Activated CD4-positive, alpha-beta T cell treated with anti-CD3 and anti-CD28 coated beads, Interleukin-2, amount 10 ng/mL, durations not matched to agents 7 days and 5 days (primary cell): ENCODE measurements at places on chromosomes 4 and X.

- DNase-seq, result no peak
Observed at GRCh38 chrX:18676050-18676449, 4.1 kb upstream of the RS1 start.

DNA sequence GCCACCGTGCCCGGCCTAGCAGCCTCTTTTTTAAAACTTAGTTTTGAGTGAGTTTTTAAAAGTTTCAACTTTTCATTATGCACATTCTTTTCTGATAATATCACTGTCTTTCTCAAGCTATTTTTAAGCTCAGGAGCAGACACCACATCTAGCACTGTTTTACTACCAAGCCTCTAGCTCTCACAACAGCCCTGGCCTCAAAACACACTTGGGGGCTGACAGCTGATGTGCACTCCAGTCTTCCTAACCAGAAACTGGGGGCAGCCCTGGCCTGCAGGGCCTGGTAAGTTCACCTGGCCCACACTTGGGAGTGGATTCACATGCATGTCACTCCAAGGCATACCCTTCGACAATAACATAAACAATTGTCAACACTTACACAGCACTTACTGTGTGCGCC is 34.0 kb downstream of the CENPU start:
- DNase-seq, result no peak

DNA sequence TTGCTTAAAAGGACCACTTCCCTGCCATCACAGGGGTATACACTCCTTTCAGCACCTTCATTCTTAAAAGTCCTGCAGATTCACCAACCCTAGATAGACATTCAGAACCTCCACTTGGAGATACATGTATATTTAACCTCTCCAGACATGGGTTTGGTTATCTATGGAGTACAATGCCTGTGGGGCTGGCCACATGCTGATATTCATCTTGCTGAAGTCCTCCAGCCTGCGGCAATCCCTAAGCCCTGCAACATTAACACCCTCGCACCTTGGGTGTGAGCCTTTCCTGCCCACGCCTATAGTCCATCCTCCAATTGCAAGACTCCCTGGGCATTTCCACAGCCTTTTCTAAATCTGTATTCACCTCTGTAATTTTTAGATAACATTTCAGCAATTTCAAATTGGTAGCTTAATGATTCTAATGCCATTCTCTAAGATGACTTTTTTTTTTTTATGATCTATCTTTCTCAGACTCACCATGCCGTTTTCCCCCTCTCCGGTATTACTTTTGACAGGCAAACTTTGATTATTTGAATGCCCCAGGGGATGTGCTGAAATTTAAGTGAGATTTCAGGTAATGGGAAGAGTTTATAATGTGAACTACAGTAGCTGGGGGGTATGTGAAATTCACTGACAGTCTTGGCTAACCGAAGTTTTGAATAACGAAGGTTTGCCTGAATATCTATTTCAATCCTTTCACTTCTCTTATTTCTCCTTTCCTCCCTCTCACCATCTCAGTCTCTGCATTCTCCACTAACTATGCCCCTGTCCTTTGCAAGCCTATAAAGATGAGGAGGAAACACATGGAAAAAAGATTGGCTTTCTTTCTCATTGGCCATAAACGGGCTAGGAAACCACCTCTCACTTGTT is 24.1 kb downstream of the CCDC149 start:
- DNase-seq, result no peak

DNA sequence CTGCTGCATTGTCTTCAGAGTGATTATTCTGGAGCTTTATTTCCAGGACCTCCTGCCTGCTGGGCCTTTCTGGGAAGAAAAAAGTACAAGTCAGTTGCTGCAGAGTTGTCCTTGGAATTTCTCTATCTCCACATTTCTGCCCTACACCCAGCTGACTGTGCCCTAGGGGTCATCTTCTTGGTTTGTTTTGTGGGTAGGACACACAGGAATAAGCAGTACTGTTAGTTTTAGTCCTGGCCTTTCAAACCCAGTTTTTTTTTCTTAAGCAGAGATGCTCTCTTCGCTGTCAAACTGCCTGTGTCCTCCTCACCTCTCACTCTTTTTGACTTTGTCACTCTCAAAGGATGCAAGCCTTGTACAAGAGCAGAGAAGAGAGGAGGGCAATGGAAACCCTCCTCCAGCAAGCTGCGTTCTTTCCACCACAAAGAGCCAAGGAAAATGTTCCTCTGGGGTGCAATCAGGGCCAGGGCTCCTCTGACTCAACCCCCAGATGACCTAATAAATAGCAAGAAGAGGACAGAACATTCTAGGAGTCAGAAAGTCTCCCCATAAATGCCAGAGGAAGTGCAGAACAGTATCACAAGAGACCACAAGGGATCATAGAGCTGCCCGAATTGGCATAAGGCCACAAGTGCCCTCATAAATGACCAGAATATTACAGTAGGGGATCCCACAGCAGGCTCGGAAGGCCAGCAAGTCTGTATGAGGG is 186.2 kb downstream of the RCHY1 start:
- no peak for DNase-seq

GRCh38 chr4:154686838-154687237 is 57.0 kb upstream of the LRAT start:
- no peak for DNase-seq

DNA sequence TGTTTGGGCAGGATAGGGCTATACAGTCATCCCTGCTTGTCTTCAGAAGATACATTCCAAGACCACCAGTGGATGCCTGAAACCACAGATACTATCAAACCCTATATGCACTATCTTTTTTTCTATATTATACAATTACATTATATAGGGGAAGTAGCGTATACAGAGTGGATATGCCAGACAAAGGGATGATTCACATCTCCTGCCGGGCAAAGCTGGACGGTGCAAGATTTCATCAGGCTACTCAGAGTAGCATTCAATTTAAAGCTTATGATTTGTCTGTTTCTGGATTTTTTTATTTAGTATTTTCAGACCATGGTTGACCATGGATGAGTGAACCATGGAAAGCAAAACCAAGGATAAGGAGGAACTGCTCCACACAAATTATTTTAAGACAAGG is 7.0 kb upstream of the AMTN start:
- no peak for DNase-seq

GRCh38 chrX:30280428-30280827 is 28.8 kb downstream of the NR0B1 start:
- no peak for DNase-seq

GRCh38 chr4:183517781-183518180 is 12.9 kb downstream of the ING2 start:
- no peak for DNase-seq

GRCh38 chr4:39942507-39942906 is 35.2 kb downstream of the PDS5A start:
- DNase-seq, result no peak

- DNase-seq, result no peak
Observed at GRCh38 chr4:128831531-128832242, 22.2 kb downstream of the JADE1 start.

- DNase-seq, result no peak
Observed at GRCh38 chrX:87873347-87873941, 355.8 kb downstream of the KLHL4 start.

DNA sequence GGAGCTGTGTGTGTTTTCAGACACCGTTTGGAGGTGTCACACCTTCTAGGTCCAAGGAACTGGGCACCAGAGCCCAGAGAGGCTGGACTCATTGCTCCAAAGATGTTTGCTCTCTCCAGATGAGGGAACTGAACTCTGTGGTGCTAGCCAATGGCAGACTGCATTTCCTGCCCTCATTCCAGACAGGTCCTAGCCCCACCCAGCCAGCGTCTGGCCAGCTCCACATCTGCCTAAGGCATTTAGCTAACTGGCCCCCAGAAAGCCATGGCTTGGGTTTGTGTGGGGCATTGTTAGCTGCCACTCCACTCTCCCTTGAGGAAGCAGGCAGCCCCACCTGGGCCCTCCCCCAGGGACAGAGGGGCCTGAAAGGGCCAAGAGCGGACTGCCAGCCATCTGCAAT is 11.4 kb downstream of the FGD1 start:
- no peak for DNase-seq

DNA sequence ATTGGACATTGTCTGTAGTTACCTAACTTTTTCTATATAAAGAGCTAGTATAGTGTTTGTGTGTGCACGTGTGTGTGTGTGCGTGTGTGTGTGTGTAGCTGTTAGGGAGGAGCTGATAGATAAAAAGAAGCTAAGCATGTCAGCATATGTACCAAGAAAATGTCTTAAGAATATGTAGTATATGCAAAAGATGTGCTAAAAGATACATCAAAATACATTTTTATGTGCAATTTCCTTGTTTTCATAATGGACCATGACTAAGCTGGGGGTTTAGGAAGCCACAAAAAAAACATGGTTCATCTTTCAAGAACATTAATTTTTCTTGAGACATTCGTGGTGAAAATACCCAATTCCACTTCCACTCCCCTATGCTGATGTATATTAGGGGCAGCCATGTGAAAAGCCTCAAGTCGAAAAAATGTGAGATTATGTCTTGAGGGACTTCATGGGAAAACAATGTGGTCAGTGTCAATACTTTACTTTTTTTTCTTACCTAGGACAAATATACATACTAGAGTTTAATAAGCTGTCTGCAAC is 1599.7 kb downstream of the ARAP2 start:
- DNase-seq, result no peak

DNA sequence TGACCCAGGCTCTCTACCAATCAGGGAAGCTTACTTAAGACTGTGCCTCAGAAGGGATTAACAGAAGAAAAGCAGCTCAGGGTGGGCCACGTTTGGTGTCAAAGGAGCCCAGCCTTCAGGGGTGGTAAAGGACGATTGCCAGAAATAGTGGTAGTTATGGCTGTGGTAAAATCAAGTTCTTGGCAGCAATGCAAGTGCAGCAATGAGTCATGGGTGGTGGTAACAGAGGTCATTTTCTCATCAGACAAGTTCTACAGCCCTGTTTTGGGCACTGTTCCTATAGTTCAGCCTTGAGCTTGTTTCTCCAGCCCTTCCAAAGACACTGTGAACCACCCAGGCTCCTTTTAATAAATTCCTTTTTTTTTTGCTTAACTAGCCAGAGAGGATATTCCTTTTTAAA is 120.3 kb downstream of the EFHC2 start:
- no peak for DNase-seq

- no peak for DNase-seq
Observed at GRCh38 chr4:75912968-75913367, 10.7 kb upstream of the PPEF2 start.

GRCh38 chr4:128542047-128542446 is 254.4 kb upstream of the PGRMC2 start:
- no peak for DNase-seq

DNA sequence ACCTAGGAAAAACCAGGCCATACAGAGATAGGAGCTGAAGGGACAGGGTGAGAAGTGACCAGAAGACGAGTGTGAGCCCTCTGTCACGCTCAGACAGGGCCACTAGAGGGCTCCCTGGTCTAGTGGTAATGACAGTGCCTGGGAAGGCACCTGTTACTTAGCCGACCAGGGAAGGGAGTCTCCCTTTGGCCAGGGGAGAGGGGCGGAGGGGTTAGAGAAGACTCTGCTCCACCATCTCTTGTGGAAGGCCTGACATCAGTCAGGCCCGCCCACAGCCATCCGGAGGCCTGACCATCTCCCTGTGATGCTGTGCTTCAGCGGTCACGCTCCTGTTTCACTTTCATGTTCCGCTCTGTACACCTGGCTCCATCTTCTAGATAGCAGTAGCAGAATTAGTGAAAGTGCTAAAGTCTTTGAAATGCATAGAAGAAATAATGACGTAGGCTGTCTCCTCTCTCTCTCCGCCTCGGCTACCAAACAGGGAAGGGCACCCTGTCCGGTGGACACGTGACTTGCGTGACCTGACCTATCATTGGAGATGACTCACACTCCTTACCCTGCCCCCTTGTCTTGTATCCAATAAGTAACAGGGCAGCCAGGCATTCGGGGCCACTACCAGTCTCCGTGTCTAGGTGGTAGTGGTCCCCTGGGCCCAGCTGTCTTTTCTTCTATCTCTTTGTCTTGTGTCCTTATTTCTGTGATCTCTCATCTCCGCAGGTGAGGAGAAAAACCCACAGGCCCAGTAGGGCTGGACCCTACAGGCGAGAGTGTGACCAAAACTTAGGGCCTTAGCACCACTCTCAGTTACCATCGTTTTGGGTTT is 26.7 kb downstream of the HTT-AS start:
- DNase-seq, result peak; percentile 85

GRCh38 chr4:151675411-151675971 is 85.3 kb downstream of the GATB start:
- DNase-seq, result no peak

GRCh38 chr4:54954656-54955388 is 170.6 kb downstream of the KDR start:
- no peak for DNase-seq

- no peak for DNase-seq
Observed at GRCh38 chr4:39987485-39987884, 9.8 kb upstream of the PDS5A start.

DNA sequence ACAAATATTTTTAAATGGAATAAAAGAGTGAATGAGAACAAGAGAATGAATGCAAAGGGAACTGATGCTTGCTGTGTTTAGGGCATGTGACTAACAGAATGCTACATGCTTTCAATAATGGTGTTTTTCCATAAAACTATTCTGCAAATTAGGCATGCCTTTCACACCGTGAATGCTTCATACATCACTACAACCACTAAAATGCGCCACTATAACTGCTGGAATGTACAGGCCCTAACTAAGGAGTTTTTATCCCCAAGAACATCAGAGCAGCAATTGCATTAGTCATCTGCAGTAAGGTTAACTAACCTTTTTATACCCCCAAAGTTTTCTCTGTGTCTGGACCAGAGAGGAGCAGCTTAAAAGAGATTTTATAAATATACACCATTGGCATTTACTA is 190.4 kb downstream of the ARAP2 start:
- no peak for DNase-seq

DNA sequence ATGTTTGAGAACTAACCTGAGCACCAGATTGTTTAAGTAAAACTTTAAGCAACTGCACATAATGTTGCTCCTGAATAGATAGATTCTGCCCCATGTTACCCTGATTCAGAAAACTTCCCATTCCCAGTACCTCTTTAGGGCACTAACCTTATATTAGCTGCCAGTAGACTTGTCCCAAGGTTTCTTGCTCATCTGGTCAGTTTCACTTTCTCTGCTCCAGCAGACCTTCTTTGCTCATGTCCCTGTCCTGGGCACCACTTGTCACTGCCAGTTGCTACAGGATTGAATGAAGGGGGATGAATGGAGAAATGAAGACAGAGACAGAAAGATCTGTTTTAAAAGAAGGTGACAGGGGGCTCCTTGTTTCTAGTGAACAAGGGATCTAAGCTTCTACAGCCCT is 65.2 kb upstream of the UGT2B10 start:
- DNase-seq, result no peak

- DNase-seq, result no peak
Observed at GRCh38 chr4:125042041-125042440, 272.7 kb upstream of the FAT4 start.

- no peak for DNase-seq
Observed at GRCh38 chr4:3344104-3344503, 51.3 kb downstream of the RGS12 start.

GRCh38 chr4:147589586-147589985 is 27.6 kb upstream of the TMEM184C start:
- no peak for DNase-seq

DNA sequence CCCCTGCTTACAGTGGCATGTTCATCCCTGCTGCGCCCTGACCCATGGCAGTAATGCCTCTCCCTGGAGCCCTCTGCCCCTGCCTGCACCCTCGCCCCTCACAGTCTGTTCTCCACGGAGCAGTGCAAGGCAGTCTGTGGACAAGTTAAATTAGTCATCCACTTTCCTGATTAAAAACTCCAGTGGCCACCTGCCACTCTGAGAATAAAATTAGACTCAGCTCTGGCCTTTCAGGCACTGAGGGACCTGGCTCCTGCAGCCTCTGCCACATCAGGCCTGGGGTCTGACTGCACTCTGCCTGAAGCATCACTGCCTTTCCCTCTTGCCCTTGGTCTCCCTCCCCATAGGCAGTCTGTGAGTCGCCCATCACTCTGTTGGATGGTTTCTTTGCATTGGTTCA is 53.6 kb downstream of the GRK4 start:
- DNase-seq, result no peak
